Thoracic aorta (tissue), 2 donors: ENCODE measurements at places on chromosomes 2 and 18.
A peak's percentile ranks its signal among the peaks of the same experiment; 100 is the strongest.

- no peak for DNase-seq
These were observed 840.9 kb downstream of the GALR1 start for GRCh38 chr18:78090584-78090983.

GRCh38 chr2:12931186-12931844 lies 214.6 kb downstream of the TRIB2 start:
- no peak for DNase-seq

DNA sequence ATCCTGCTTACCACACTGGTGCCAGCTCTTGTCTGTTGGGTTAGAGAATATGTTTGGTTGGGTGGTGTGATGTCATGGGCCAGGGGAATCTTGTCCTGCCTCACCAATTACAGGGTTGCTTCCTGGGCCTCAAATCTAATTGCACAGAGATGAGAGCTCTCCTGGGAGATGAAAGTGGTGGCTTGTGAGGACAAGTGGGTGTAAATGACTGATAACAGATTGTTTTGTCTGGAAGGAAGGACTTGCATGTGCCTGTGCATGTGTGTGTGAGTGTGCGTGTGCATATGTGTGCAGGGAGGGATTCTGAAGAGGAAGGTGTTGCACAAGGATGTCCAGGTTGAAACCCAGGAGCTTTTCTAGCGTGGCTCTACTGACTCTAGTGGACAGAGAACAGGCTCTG lies 271.9 kb downstream of the LOXHD1 start:
- DNase-seq: no peak

DNA sequence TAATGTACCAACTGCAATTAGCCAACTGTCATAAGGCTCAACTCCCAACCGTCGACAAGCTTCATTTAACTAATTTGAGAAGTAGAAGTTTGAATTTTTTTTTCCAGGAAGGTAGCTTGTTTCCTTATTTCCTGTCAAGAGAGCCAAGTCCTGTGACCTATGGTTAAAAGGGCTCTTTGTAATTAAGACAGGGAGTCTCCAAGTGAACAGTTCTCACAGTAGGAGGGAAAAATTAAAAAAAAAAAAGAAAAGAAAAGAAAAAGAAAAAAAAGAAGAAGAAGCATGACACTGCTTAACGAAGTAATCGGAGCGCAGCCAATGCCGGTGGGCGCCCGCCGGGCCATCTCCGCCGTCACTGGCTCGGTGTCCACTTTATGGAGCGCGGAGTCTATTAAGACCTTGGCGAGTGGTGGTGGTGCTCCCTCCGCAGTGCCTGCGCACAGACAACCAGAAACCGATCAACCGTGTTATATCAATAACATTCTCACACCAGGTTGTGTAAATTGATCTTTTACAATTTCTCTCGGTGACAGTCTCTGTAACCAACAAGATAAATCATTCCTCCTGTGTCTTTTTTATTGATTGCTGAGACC lies 197.2 kb upstream of the POU3F3 start:
- no peak for DNase-seq

DNA sequence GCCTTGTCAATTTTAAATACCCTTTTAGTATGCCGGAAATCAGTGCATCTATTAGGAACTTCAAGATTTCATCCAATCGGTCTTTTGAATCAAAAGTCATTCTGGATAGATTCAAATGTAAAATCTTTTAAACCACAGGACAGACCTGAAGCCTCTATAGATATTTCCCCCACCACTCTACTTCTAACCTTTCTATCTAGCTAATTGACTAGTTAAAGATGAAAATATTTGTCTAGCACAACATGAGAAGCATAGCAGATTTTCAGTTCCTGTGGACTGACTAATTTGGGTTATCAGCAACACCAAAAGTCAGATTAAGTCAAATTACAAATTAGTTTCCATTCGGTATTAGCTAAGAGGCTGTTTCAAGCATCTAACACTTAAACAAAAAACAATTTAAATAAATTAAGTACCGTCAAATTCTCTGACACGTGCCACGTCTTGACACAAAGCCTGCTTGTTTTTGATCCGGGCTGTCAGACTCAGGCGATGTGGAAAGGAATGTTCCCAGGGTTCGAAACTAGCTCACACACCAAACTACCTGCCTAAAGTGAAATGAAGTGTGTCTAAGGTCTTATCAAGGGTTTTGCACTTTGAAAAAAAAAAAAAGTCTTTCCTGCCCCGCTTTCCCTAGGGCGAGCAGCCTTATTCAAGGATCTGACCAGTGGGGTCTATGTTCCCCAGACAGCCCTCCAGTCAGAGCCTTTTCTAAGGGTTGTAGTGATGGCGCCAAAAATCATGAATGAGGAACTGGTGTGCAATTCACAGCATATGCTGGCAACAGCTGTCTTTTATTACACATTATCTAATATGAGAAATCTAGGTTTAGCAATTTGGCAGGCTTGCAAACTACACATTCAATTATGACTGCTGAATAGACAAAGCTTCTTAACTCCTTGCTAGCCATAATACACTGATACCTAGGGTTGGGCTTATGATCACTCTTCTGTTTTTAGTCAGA lies 4.7 kb downstream of the CYTIP start:
- DNase-seq: no peak

- no peak for DNase-seq
These were observed 36.0 kb upstream of the CCDC195 start for GRCh38 chr2:224751996-224752698.

GRCh38 chr2:121866789-121867188 lies 111.3 kb downstream of the TSN start:
- DNase-seq: no peak

- DNase-seq: no peak
These were observed 851 bp downstream of the EIF2AK3 start for GRCh38 chr2:88626171-88627054.

GRCh38 chr2:46877619-46878113 lies 37.9 kb downstream of the MCFD2 start:
- no peak for DNase-seq

DNA sequence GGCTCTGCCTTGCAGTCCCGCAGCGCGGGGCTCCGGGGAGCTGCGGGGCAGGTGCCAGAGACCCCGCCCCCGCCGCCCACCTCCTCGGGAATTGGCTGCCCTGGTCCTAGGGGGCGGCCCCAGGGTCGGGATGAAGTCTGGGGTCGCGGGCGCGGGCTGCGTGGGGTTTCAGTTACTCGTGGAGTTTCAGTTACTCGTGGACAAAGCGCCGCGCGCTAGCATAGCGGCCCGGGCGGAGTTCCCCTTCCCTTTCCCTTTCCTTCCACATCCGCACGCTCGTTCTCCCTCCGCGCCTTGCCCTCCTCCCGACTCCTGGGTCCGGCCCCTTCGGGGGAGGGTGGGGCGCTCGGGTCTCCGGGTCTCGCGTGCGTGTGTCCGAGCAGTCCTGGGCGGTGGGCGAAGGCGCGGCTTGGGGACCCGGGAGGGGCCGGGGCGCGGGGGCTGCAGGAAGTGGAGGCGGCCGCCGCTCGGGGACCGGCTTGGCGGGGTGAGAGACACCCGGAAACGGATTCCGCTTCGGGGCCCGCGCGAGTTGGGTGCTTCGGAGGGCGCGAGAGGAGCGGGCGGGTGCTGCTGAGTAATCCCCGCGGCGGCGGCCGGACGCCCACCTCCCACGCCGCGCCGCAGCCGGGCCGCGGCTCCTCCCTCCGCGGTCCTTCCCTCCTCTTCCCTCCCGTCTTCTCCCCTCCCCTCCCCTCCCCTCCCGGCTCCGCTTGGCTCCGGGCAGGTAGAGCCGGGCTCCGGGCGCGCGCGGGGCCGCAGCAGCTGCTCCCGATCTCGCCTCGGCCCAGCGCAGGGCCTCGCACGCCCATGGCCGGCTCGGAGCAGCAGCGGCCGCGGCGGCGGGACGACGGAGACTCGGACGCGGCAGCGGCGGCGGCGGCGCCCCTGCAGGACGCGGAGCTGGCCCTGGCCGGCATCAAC lies at the start of gene TTC39C:
Gene TTC39C (plus strand): TSS at position 693 of the 924 bp plus-strand sequence. CDS start 118 bp downstream, at position 811.
- DNase-seq: peak; percentile 24

GRCh38 chr18:36058674-36059073 lies 8.7 kb downstream of the RPRD1A start:
- no peak for DNase-seq
